Motor neuron (in vitro differentiated cells): ENCODE measurements at places on chromosomes 2 and 18. TPM values are rescaled to one million over a fixed set of nuclear protein-coding genes. Genes with fewer than 3 reads are reported as not detected.

CXCR1 gene
- not detected in 2 replicates for total RNA-seq

GRCh38 chr2:73746015-73746876 is 9.1 kb upstream of the TPRKB start:
- no peak for ATAC-seq

DNA sequence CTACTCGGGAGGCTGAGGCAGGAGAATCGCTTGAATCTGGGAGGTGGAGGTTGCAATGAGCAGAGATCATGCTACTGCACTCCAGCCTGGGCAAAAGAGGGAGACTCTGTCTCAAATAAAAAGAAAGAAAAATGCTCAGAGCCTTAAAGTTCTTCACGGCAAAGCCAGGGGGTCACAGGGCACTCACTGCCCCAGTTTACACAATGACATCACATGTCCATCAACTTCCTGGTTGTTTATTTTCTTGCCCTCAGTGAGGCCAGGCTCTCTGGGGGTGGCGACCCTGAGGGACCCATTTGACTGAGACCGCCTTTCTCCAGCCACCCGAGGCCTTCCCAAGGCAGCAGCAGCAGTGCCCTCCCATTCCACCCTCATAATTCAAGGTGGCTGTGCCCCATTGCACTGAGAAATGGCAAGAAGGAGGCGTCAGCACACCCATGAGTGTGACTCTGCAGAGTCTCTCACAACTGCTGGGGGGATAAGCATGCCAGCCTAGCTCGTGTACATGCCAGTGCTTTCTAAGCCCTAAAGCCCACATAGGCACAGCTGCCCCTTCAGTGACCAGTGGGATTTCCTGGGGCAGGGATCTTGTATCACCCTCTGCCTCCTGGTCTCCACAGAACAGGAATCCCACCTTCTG is 50.0 kb downstream of the SFXN5 start:
- no peak for ATAC-seq

MAPK4 gene
- 10.6 and 11.2 TPM in 2 replicates for total RNA-seq

- ATAC-seq: no peak
These were observed 385.2 kb downstream of the ARHGAP15 start for GRCh38 chr2:143514413-143514812.

DNA sequence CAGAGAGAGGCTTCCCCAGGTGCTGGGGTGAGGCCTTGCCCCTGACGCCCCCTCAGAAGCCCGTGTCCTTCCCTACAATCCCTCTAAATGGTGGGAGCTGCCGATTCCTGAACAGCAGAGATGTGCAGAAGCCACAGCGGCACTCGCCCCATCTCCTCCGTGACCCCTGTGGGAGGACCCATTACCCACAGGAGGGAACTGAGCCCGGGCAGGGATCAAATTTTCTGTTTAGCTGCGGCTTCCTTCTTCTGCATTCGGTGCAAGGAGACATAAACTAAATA is 181.2 kb upstream of the RAB6C start:
- ATAC-seq: no peak
